ENCODE measurements at places on chromosomes 13 and 19.
A peak's percentile ranks its signal among the peaks of the same experiment; 100 is the strongest.

DNA sequence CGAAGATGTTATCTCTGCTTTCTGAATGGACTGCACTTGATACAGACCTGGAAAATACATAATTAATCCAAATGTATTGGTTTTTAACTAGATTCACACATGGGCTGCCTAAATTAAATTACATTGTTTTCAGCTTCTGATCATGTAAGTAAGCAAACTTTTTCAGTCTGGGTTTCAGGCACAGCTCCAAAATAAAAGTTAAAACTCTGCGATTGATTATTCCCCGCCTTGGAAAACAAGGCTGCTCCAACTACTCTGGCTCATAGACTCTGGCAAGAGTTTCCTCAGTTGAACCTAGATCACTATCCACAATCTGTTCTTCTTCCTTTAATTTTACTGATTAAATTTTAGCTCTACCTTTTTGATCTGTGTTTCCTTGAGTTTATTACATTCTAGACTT, 526.0 kb upstream of the SPRY2 start:
- no peak for DNase-seq

DNA sequence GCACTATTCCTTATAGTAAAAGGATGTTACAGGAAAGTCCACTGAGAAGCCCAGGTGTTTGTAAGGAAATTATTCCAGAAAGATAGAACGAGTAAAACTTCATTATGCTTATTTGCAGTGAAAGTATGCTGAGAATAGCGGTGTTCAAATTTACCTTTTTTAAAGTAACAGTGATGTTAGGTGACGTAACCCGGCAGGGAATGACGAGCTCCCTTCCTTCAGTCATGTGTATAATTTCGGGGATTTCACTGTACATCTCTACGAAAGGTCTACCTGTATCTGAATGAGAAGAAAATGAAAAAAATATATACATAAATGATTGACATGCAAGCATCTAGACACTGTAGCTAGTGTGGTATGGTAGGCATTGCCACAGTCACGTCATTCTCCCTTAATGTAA, 56.9 kb downstream of the FLT1 start:
- DNase-seq, result no peak

GRCh38 chr19:20503476-20503875, 62.1 kb downstream of the ZNF737 start:
- no peak for DNase-seq

- DNase-seq, result no peak
Observed at GRCh38 chr13:73224703-73225102, 165.9 kb downstream of the KLF5 start.

GRCh38 chr19:49890349-49891311, 6.1 kb downstream of the IL4I1 start:
- no peak for DNase-seq

DNA sequence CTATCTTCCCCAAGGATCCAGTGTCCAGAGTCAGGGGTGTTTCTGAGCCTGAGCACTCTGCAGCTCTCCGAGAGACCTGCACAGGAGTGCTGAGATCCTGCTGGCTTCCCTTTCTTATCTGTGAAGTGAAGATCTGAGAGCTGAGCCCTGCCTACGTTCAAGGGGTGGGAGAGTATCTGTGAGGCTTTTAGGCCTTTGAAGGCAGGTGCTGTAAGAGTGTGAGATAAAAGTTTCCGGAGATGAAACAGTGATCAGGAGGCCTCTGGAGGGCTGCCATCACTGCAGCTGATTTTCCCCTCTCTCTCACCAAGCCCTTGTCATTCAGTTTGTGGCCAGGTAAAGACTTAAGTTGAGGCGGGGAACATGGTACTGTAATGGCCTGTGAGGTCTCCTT, 83.1 kb downstream of the AKAP11 start:
- DNase-seq, result no peak

DNA sequence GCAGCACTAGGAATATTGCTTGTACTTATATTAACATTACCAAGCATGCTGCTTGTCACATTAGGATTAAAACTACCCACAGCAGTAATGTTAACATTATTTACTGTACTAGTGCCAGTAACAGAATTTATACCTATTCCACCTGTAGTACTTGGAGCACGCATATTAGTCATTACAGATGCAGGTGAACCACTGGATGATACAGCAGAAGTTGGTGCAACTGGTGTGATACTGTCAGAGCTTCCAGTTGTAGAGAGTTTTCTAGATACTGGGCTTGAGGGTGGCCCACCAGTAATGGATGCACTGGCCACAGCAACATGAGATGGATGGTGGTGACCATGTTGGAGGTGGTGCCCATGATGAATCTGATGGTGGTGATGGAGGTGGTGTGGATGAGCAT, 1.1 kb downstream of the TSC22D1 start:
- DNase-seq, result no peak

GRCh38 chr13:50941146-50941545, 31.6 kb downstream of the RNASEH2B start:
- no peak for DNase-seq

DNA sequence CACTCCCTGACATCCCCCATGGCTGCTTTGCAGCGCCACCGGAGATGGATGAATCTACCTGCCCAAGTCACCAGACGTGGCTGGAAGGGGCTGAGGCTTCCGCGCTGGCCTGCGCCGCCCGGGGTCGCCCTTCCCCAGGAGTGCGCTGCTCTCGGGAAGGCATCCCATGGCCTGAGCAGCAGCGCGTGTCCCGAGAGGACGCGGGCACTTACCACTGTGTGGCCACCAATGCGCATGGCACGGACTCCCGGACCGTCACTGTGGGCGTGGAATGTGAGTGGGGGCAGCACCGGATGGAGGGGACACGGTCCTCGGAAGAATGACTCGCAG, 4.6 kb downstream of the ICAM5 start:
- no peak for DNase-seq

DNA sequence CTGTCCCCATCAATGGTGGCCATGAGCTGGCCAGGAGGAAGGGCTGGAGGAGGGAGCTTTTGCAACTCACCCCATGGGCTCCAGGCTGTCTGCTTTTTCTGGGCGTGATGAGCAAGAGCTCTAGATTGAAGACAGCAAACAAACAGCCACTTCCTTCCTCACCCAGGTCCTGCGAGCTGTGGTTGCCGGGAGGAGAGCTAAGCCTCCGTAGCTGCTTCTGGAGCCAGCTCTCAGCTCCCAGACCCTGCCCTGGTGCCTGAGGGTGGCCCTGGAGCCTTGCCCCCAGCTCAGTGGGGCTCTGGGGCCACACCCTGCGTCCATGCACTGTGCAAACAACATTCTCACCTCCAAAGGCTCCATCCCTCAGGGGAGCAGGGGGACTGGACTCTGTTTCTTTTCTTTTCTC, 6.2 kb downstream of the MYO1F start:
- peak; percentile 51 for DNase-seq

DNA sequence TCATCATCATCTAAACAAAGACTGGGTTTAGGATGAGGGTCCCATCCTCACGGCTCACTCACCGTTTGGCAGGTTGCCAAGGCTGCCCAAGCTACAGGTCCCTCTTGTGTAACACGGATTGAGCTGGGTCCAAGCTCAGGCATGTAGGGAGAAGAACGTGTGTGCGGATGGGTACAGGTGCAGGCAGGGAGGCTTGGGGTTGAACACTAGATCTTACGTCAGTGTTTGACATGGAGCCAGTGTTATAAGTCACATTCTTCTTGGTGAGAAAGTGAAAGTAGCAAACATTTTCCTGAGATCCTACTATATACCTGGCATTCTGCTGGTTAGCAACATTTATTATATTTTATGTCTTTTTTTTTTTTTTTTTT, 136.8 kb upstream of the RNF113B start:
- DNase-seq, result no peak

GRCh38 chr13:111115061-111115964, at the start of gene ARHGEF7:
TSS of gene ARHGEF7 (plus strand) at chr13:111115310. CDS start at chr13:111115527, 217 bp downstream.
- no peak for DNase-seq

- no peak for DNase-seq
Observed at GRCh38 chr13:66534561-66534960, 695.6 kb downstream of the PCDH9 start.

Measured in left cardiac atrium (tissue), 4 donors.